Motor neuron (in vitro differentiated cells): ENCODE measurements at places on chromosomes 11 and 22. TPM values are rescaled to one million over a fixed set of nuclear protein-coding genes. Genes with fewer than 3 reads are reported as not detected.
A peak's percentile ranks its signal among the peaks of the same experiment; 100 is the strongest.

- no peak for ATAC-seq
Observed at GRCh38 chr11:127252321-127252720, 251.8 kb upstream of the KIRREL3 start.

DNA sequence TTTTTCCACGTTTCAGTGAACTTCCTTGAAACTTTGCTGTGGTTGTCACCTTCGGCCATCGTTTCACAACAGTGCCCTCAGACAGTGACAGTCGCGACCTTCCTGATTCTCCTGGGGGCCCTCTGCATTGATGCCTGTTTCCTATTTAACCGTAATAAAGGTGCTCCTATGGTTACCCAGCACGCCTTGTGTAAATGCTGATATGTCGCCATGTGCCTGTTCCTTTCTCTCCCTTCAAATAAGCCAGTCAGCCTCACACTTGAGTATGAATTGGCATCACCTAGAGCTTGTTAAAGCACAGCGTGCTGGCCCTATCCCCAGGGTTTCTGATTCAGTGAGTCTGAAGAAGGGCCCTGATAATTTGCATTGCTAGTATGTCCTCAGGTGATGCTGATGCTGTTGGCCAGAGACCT is 104.8 kb downstream of the MICAL2 start:
- peak; percentile 32 for ATAC-seq

DNA sequence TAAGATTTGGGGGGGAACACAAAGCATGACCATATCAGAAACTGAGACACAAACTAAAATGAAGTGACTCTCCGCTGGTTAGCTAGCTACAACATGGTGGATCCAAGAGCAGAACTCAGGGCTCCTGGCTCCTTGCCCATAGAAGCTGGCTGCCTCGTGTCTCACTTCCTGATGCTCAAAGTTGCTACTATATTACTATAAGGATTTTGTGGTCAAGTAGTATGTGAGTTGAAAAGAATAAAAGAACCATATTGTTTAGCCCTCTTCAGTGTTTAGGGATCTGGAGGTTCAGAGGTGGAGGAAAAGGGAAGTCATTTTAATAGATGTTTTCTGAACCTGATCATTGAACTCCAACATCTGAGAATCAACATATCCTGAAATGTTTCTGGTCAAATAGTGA is 16.9 kb upstream of the SIK2 start:
- no peak for ATAC-seq

DNA sequence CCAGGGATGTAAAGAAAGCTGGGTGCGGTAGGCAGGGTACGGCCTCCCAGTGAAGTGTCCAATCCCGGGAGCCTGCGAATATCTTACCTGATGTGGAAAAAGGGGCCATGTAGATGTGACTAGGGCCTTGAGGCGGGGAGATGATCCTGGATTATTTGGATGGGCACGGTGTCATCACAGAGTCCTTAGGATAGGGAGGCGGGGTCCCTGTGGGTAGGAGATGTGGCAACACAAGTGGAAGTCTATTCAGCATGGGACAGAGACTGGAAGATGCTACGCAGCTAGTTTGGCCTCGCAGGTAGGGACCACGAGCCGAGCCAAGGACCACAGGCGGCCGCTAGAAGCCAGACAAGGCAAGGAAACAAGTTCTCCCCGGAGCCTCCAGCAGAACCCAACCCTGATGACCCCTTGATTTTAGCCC is 46.4 kb upstream of the SHANK2 start:
- ATAC-seq, result no peak

GRCh38 chr11:78651923-78652842 is 77.5 kb upstream of the NARS2 start:
- no peak for ATAC-seq

- peak; percentile 81 for ATAC-seq
Observed at GRCh38 chr11:952406-953385, 27.0 kb downstream of the AP2A2 start.

GRCh38 chr11:36147491-36147890 is 141.7 kb downstream of the COMMD9 start:
- ATAC-seq, result no peak

DNA sequence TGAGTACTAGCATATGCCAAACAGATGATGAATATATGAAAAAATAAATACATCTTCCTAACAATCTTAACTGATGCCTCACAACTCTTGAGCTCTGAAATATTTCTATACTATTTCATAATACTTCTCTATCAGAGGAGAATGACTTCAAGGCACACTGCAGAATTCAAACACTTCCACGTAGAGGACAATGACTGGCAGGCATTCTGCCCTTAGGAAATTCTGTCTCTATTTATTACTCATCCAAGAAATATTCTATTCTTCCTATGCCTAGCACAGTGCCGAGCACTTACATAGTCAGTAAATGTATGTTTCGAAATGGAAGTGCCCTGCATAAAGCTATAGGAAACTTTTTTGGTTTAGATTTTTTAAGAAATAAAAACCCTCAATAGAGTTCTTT is 809.1 kb downstream of the DLG2 start:
- peak; percentile 74 for ATAC-seq

GRCh38 chr11:134333946-134334345 is 2.2 kb downstream of the GLB1L2 start:
- ATAC-seq, result no peak

- ATAC-seq, result no peak
Observed at GRCh38 chr11:57751676-57752253, at the start of gene BTBD18. TSS of gene BTBD18 (minus strand) at chr11:57751819. CDS start at chr11:57751188, 631 bp downstream.

DNA sequence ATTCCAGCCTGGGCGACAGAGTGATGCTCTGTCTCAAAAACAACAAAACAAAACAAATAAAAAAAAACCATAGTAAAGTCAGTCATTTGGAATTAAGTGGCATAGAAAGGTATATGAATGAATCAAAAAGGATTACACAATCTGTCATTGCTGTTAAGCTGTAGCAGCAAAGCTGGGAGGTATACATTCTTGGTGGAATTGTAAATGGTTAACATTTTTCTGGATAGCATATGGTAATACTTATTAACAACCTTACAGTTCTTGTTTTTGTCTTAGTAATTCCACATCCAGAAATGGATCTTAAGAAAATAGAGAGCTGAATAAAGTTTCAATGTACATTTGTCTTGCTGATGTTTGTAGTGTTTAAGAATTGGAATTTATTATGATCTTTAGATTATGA is 30.0 kb downstream of the DDX10 start:
- ATAC-seq, result no peak

- ATAC-seq, result no peak
Observed at GRCh38 chr11:33790040-33790439, 15.7 kb upstream of the FBXO3 start.

DNA sequence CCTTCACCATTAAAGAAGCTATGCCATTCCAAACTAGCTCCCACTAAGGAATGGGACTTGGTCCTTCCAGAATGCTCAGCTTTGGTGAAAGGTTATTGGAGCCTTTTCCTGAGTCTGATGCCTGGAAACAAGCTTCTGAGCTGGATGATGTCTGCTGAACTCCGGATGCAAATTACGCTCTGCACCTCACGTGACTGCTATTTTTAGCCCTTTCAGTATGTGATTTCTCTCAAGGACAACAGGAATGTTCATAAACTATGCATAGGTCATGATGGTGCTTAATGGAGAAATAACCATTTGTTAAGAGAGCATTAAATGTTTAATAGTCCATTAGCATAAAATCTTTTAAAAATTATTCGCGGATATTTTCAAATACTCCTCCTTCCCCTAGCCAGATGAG is 631.4 kb upstream of the KIRREL3 start:
- peak; percentile 37 for ATAC-seq

DNA sequence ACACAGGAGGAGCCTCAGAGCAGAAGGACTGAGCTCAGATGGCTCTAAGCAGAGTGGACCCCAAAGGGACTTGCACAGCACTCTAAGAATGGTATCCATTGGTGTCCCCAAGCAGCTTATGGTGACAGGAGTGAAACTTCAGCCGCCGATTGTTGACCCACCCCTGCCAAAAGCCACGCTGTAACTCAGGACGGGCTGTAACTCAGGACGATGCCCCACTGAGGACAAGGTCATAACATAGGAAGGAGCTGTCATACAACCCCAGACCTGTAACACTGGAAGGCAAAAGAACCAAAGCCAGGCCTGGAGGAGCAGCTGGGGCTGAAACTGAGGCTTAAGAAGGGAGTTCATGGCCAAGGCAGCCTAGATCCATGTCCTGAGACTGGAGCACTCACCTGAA is 14.2 kb downstream of the CD59 start:
- ATAC-seq, result no peak

- ATAC-seq, result no peak
Observed at GRCh38 chr11:93832780-93833179, 17.6 kb downstream of the VSTM5 start.

- ATAC-seq, result no peak
Observed at GRCh38 chr11:32830413-32830738, 649 bp downstream of the PRRG4 start.

DNA sequence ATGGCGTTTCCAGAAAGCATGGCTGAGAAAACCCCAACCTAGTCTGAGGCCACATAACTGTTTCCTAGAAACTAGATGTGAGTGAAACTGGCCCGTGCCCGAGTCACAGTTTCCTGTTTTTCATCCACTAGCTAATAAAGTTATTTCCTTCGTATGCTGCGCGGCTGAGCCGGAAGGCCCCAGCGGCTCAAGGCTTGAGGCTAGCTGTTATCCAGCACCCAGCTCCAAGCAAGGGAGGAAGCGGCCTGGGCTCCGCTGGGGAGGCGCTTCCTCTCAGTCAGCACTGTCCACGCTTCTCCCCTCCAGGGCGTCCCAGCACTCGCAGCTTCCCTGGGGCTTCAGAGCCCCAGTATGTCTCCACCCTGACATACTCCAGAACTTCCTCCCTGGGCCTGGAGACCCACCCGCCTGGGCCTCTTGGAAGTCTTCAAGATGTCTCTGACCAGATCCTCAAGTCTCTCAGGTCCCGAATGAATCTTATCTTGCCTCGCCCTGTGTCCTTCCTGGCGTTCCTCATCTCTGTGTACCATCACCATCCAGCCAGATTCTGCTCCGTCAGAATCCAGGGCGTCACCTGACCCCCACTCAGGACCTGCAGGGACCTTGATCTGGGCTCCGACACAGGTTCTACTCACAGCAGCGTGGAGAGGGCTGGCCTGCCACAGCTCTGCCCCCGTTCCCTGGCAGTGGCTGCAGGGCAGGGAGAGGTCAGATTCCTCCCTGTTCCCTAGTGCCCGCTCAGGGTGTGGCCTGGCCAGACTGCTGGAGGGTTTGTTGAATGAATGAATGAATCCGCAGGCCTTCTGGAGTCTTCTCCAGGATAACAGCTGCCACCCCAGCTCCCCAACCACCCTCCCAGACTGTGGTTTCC is 81.9 kb downstream of the LRRC32 start:
- no peak for ATAC-seq

DNA sequence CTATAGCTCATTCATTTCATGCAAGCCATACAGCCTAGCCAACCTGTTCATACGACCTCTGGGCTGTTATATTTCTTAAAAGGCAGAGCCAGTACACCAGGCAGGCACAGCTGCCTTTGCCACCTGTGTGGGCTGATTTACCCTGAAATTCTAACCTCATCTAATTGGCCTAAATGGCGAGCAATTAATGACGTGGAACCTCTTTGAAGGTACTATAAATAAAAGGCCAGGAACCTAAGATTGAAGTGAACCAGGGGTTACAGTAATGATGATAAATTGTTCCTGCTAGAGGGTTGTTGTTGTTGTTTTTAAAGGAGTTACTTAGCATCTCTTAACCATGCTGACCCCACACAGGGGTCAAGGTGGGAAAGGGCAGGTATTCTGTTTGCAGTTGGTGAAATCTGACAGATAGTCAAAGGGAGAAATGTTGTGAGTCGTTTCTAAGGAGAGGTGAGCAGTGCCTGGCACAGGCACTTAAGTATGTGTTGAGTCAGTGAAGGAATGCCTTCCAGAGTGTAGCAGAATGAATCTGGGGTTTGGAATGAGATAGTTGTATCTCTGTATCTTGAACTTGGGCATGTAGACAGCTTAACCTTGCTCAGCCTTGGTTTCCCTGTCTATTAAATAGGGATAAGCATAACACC is 213.5 kb upstream of the NAV2 start:
- ATAC-seq, result no peak

DNA sequence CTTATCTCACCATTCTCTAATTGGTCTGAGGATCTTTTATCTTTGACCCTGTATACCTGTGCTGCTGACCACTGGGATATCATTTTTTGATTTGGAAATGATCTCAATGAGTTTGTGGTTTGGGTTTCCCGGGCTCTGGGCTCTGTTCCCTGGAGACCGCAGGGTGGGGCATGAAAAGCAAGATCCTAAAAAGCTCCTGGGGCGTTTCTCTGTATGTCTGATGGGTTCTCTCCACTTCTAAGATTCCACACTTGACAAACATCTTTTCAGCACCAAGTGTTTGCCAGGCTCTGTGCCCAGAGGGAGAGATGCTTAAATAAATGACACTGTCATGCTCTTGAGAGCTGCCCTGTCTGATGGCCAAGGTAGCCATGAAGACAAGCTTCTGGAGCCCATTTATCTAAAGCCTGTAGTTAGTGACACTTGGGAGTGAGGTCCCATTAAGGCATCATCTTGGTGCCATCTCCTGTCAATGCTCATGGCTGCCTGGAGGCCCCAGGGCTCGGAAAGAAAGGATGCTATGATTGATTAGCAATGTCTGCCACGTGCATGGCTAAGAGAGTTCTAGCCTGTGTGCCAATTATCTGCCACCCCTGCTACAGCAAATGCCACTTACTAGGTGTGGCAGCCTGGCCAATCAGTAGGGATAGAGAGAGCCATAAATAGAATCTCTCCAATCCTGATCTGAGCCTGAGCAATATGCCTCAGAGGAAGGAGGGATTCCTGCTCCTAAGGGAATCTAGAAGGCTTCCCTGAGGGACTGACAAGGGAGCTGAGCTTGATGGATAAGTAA is 531.6 kb downstream of the MN1 start:
- ATAC-seq, result peak; percentile 22

- ATAC-seq, result no peak
Observed at GRCh38 chr22:50469377-50470305, 5.2 kb downstream of the SBF1 start.

- ATAC-seq, result peak; percentile 39
Observed at GRCh38 chr11:131584785-131585592, 214.6 kb downstream of the NTM start.

The C11orf21 gene
- total RNA-seq, result 0.19 TPM in 1 of 2 replicates, not detected in the other

The HARBI1 gene
- 7.7 TPM in 2 replicates for total RNA-seq

The MYRF gene
- total RNA-seq, result 1.9 and 2.1 TPM in 2 replicates

The GRIA4 gene
- 46.8 and 54.2 TPM in 2 replicates for total RNA-seq

The CTSW gene
- not detected in 2 replicates for total RNA-seq

The FOLR2 gene
- not detected in 2 replicates for total RNA-seq

The HTR3A gene
- 0.10 TPM in 1 of 2 replicates, not detected in the other for total RNA-seq

The ISX gene
- 0.06 TPM in 1 of 2 replicates, not detected in the other for total RNA-seq

The PLEKHA7 gene
- total RNA-seq, result 3.9 and 5.0 TPM in 2 replicates

The IL10RA gene
- total RNA-seq, result 1.1 and 1.2 TPM in 2 replicates

The TRIM49 gene
- 0.13 TPM in 1 of 2 replicates, not detected in the other for total RNA-seq

The SLC1A2 gene
- total RNA-seq, result 71.5 and 92.0 TPM in 2 replicates

The SHANK2 gene
- 3.1 and 12.5 TPM in 2 replicates for total RNA-seq

The DDTL gene
- total RNA-seq, result 2.3 TPM in 2 replicates

The SPDYC gene
- total RNA-seq, result not detected in 2 replicates

The SLC22A25 gene
- total RNA-seq, result 0.13 TPM in 1 of 2 replicates, not detected in the other

The TMEM132A gene
- total RNA-seq, result 59.6 and 84.8 TPM in 2 replicates

The JAM3 gene
- 36.2 and 37.2 TPM in 2 replicates for total RNA-seq
